ENCODE measurements at places on chromosomes 12 and 14.
A peak's percentile ranks its signal among the peaks of the same experiment; 100 is the strongest.

DNA sequence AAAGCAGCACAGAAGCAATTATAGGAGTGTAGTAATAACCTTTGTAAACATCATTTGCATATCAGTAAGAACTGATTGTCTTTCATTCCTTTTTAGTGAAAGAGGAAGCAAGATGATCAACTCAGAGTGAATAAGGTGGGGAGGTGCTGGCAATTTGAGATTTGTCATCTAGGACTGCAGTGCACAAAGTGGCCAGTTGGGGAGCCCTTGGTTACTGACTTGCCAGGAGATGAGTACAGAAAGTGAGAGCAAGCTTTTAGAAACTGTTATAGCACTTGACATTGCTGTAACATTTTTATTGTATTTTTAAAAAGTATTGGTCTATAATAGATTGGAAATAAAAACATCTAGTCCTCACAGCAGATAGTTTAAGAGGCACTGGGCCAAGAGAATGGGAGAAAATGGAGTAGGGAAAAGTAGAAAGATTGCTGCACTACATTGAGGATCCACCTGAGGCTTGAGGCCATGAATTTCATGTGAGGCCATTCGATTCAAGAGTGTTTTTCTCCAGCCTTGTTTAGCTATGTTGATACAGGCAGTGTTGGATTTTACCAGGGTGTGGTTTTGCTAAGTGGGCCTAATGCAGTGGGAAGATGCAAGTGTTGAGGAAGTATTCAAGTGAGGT, 98.2 kb downstream of the SNAPC1 start:
- peak; percentile 6 for DNase-seq

DNA sequence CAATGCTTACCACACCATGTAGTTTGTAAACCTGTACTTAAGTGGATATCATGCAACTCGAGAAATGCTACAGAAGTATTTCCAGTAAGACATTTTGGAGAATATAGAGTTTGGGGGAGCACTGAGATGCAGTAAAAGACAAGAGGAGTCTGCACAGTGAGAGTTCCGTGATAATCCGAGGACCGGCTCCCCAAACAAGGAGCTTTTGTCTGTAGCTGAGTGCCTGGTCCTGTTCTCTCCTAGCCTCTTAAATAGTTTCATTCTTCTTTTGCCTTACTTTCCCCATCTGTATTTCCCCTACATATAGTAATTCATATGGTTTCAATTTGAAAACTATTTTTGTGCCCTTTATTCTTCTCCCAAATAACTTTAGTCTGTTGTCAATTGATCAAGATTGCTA, 364.1 kb downstream of the EGLN3 start:
- no peak for DNase-seq

GRCh38 chr12:108017472-108018057, 111.5 kb upstream of the WSCD2 start:
- no peak for DNase-seq

- no peak for DNase-seq
Observed at GRCh38 chr12:82479511-82479910, 121.2 kb downstream of the METTL25 start.

DNA sequence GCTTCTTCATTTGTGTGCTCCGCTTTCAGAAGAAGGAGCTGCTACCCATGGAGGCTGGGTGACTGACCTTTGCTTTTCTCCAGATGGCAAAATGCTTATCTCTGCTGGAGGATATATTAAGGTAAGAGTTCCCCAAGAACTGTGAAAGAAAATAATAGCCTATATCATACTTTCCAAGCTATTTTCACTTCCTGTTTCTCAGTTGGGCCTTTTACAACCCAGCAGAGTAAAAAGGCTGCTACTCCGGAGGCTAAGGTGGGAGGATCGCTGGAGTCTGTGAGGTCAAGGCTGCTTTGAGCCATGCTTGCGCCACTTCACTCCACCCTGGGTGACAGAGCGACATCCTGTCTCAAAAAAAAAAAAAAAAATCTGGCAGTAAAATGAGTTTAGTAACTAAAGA, 82.1 kb downstream of the APAF1 start:
- DNase-seq = no peak

GRCh38 chr14:30312214-30312613, 246.7 kb upstream of the G2E3 start:
- no peak for DNase-seq

GRCh38 chr12:68785358-68785757, 22.6 kb upstream of the MDM2 start:
- DNase-seq = no peak

GRCh38 chr12:123109319-123109772, 41.5 kb downstream of the PITPNM2 start:
- no peak for DNase-seq

- no peak for DNase-seq
Observed at GRCh38 chr12:116393255-116393654, 115.8 kb upstream of the MED13L start.

GRCh38 chr14:52286661-52287649, 19.5 kb downstream of the PTGDR start:
- no peak for DNase-seq

DNA sequence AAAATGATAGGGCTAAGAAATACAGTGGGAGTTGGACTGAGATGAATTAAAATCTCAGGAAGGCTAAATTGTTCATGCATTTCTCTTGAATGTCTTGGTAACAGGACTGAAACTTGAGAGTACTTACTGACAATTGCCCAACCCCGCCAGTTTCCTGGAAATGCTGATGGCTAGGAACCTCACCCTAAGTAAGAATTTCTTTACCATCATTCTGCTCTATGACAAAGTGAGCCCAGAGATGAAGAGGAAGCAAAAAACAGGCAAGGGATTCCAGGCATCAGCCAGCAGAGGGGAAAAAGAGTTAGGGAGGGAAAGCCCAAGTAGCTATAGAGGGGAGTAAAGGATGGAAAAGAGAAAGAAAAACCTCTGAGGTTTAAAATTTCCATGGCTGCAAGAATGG, 397.7 kb downstream of the MDGA2 start:
- no peak for DNase-seq

- DNase-seq = no peak
Observed at GRCh38 chr12:54987611-54988231, 3.2 kb upstream of the TESPA1 start.

GRCh38 chr12:7319930-7320329, 16.1 kb downstream of the ACSM4 start:
- no peak for DNase-seq

DNA sequence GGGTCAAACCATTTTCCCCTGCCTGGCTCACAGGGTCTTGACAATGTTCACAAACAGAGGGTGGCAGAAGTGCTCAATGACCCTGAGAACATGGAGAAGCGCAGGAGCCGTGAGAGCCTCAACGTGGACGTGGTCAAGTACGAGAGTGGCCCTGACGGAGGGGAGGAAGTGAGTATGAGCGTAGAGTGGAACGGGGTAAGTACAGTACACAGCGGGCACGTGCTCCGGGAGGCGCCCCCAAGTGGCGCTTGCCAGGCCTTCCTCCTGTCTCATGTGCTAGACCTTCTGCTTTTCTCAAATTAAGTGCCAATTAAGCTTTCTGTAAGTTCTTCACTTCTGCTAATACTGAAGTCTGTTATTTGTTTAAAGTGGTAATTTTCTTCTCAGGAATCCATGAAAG, 35.9 kb downstream of the XRCC3 start:
- no peak for DNase-seq

- no peak for DNase-seq
Observed at GRCh38 chr12:77402716-77403115, 337.3 kb upstream of the E2F7 start.

DNA sequence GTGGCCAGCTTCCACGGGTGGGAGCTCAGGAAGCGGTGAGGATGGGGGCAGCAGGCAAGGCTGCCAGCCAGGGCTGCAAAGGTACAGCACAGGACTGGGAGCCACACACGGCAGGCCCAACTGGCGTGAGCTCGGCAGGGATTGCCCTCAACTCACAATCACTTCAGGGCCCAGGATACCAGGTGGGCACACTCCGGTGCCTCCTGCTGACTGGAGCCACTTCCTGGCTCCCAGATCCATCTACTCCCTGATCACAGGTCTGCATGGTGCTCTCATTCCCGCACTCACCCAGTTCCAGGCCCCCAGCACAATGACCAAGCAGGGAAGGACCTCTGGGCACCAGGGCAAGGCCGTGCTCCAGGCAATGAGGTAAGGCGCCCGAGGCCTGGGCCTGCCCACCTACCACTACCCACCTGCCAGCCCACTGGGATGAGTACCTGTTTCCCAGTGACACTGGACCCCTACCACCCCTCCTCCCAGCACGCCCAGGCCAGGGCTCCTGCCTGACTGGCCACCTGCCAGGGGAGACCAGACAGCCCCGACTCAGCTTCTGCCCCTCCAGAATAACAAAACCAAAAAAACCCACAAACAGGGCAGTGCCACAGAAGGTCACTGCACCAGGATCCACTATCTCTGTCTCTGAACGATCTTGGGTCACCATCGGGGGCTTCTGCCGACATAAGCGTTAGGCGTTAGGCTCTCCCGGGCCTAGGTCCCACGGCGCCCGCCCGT, 1.8 kb downstream of the JAG2 start:
- no peak for DNase-seq

DNA sequence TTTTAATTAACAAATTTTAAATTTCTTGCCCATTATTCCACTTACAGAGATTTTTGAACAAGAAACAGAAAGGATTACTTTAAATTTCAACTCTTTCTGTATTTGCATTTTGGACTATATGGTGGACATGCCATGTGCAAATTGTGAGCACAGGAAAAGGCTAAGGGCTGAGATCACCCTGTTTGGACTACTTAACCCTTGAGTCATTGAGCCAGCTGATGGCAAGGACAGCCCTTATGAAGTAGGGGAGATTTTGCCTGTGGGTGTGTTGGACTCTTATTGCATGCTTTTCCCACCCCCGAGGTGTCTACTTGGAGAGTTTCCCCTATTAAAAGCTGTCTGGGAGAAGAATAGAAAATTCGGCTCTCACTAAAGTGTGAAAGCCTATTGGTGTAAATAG, 17.2 kb downstream of the DERA start:
- peak; percentile 37 for DNase-seq

DNA sequence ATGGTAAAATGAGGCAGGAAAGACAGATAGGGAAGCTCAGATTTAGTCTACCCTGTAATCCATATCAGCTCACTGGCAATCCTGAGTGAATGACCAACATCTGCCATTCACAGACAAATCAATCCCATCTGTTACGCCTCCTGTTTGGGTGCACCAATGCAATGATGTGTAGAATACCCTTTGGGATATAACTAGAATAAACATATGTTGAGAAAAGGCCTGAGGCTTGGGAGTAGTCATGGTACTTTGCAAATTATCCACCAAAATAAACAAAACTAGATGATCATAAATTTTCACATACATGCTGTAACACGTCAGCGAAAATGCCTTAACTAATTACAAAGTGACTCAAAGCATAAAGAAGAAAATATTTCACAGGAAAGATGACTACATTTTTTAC, 78.8 kb downstream of the KCNC2 start:
- peak; percentile 31 for DNase-seq

DNA sequence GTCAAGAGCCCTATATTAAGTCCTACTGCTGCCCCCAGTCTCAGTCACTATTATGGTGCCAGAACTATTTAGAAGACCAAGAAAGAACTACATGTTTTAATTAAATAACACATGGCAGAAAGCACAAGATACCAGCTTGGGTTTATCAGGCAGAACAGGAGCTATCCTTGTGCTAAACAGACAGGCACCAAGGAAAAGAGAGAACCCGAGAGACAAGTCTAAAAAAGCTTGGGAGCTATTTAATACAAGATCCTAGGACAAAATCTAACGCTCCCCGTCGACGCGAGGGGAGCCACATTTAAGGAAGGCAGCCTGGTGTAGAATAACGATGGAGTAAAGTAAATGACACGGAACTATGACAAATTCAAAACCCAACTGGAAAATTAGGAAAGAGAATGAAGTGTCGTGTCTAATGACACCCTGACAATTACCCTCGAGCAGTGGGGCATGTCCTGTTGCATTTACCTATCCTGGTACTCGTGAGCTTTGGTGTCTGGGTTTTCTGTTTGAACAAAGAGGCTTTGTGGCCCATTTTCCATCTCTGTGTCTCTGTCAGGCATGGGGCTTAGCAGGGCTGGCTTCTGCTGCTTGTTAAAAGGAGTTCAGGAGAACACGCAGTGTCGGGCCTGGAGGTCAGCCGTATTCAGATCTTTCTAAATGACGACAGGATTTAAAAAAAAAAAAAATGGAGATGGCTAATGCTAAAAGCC, 140.6 kb downstream of the ETNK1 start:
- DNase-seq = no peak

DNA sequence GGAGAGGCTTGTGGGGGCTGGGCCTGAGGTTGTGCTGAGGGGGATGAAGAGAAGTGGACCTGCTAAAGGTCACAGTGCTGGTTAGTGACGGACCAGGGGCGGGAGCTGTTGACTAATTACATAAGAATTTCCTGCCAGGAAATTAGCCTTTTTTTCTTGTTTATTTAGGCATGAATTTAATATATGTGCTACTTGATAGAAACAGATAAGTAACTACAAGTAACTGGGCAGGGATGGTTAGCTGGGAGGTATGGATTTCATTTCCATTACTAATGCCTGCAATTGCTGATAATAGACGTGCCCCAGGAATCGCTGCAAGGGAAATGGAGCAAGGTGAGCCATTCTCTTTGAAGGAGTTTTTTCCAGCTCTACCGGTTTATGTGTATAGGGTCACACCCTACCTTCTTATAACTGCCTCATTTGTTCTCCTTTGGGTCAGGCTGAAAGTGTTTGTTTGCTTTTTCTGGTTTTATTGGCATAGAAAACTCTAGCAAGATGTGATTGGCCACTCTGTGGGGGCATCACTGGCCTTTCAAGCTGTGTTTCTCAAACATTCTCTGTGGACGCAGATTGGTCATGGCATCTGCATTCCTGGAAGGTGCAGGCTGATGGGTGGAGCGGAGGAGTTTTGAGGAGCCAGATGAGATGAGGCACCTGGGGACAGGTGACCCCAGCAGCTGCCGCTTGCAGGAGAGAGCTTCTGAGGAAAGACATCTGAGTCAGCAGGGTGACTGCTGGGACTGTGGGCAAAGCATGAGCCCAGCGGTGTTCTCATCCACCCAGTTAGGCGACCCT, 19.0 kb upstream of the GPRC5A start:
- DNase-seq = no peak

All from amniotic stem cell (primary cell).